ENCODE measurements at places on chromosomes 7 and 10.

- no peak for DNase-seq
Observed at GRCh38 chr7:122543166-122543565, 155.8 kb downstream of the RNF133 start.

GRCh38 chr10:58384544-58384998 is 639 bp upstream of the TFAM start:
- no peak for DNase-seq

GRCh38 chr10:70272925-70273316 is 10.9 kb downstream of the NPFFR1 start:
- no peak for DNase-seq

GRCh38 chr10:17214526-17214925 is 13.1 kb upstream of the TRDMT1 start:
- DNase-seq, result no peak

DNA sequence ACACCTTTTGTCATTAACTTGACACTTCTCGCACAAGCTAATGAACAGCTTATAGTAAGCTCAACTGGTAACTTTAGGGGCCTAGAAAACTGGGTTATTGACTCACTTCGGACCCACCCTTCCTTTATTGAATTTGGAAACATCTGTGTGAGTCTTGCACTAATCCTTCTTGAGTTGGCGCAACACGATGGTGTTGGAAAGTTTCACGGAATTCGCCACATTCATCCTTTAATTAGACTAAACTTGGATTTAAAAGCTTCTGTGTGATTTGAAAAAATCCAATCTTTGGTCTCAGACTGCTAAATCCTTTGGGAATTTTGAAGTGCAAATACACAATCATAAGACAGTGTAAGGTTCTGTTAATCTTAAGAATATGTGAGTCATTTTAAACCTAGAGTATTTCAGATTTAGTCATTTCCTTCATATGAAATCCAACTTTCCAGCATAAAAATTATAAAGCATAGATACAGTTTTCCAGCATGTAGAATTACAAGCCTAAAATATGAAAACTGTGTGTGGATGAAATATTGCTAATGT is 15.1 kb downstream of the FZD8 start:
- no peak for DNase-seq

DNA sequence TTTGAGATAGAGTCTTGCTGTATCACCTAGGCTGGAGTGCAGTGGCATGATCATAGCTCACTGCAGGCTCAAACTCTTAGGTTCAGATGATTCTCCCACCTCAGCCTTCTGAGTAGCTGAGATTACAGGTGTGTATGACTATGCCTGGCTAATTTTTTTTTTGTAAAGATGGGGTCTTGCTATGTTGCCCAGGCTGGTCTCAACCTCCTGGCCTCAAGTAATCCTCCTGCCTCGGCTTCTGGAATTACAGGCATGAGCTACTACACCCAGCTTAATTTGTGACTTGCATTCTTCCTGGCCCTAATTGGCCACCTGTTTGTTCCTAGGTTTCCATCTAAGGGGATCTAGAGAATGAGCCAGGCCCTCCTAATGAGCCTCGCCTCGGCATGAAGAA is 9.3 kb downstream of the ARHGAP22 start:
- DNase-seq, result no peak

- no peak for DNase-seq
Observed at GRCh38 chr7:3991731-3992231, 690.3 kb upstream of the FOXK1 start.

DNA sequence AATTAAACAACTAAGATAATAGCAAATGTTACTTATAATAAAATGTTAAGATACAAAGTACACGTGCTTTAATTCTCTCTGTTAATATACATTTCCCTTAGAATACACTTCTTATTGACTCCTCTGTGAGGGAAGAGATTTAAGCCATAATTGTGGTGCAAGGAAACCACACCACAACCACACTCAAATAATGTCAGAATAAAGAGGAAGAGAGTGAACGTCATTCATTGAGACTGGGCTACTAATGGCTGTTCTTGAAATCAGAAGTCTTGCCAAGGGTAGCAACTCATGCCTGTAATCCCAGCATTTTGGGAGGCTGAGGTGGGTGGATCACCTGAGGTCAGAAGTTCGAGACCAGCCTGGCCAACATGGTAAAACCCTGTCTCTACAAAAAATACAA is 10.0 kb downstream of the FAM171A1 start:
- no peak for DNase-seq

DNA sequence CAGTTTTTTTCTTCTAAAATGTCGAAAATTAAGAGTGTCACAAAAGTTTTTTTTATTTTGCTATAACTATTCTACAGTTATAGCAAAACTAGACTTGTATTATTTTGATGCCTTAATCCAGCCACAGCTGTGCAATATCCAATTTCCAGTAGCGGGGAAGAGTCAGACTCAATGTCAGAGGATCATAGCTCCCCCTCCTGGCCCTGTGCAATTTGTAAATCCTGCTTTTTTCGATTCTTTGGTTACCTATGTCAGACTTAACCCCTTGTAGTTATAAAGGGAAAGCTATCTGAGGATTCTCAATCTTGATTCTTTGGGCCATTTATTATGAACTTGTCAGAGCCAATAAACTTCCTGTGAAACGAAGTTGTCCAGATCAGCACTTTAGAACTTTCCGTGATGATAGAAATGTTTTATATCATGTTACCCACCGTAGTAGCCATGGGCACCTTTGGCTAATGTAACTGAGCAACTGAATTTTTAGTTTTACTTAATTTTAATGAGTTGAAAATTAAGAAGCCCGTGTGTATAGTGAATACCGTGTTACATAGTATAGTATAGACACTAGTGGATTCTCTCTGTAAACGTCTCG is 87.7 kb upstream of the PRKCQ start:
- no peak for DNase-seq

GRCh38 chr10:16965740-16966447 is 148.7 kb upstream of the RSU1 start:
- DNase-seq, result no peak

- DNase-seq, result no peak
Observed at GRCh38 chr10:114566064-114566463, 92.0 kb downstream of the ABLIM1 start.

DNA sequence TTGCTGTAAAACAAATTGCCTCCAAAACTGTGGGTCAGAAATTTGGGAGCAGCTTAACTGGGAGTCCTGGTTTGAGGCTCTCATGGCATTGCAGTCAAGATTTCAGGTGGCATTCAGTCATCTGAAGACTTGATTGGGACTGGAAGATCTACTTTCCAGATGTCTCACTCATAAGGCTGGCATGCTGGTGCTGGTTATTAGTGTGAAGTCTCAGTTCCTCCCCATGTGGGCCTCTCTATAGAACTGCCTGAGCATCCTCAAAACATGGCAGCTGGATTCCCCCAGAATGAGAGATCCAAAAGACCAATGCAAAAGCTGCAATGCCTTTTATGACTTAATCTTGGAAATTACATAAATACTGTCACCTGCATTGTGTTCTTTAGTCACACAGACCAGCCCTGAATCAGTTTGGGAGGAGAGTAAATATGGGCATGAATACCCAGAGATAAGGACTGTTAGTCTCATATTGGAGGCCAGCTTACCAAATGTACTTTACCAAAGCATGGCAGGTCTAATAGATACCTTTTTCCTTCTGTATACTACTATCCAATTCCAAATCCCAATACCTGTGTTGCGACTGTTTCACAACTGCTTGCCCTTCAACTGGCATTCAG is 6.5 kb upstream of the HERPUD2 start:
- DNase-seq, result no peak
